Suppressor macrophage treated with lipopolysaccharide for 4 hours (primary cell): ENCODE measurements at places on chromosomes 4 and X.
A peak's percentile ranks its signal among the peaks of the same experiment; 100 is the strongest.

- DNase-seq = no peak
Measured at GRCh38 chr4:47786958-47787370, 50.9 kb downstream of the CORIN start.

GRCh38 chr4:109131559-109131958 lies 170.9 kb downstream of the COL25A1 start:
- no peak for DNase-seq

DNA sequence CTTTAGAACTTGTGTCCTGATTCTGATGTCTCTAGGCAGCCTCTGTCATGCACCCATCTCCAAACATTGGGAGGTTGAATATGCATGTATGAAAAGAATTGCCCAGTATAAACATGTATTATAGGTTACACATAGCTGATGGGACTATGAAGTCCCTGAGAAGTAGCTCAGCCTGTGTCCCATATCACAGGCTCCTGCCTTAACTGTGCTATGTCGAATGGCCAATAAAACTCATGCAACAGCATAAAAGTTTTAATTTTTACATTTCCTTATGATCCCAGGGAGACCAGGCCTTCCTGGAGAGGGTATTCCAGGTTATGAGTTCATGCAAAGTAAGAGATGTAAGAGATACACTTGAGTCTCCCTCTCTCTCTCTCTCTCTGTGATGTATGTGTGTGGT lies 217.4 kb downstream of the SHROOM3 start:
- DNase-seq = no peak

GRCh38 chr4:143375326-143376073 lies 38.8 kb downstream of the GAB1 start:
- DNase-seq = peak; percentile 31

- DNase-seq = no peak
Measured at GRCh38 chrX:111585337-111585736, 73.9 kb downstream of the SERTM2 start.

DNA sequence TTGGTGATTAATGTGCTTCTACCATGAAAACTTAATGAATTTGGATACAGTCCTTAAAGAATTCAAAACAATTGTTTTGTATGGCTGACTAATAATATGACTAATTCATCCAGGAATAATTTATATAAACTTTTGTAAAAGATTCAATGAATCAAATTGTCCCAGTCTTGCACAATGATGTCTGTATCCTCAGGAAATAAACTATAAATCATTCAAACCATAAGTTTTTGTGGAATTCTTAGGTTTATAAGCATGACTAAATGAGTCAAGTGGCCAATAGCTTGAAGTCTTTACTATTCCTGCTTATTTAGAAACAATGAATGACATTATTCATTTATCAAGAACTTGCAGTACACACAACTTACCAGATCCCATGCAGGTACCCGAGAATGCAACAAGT lies 935.0 kb upstream of the INTU start:
- no peak for DNase-seq

GRCh38 chrX:12325171-12325570 lies 186.9 kb downstream of the FRMPD4 start:
- no peak for DNase-seq

DNA sequence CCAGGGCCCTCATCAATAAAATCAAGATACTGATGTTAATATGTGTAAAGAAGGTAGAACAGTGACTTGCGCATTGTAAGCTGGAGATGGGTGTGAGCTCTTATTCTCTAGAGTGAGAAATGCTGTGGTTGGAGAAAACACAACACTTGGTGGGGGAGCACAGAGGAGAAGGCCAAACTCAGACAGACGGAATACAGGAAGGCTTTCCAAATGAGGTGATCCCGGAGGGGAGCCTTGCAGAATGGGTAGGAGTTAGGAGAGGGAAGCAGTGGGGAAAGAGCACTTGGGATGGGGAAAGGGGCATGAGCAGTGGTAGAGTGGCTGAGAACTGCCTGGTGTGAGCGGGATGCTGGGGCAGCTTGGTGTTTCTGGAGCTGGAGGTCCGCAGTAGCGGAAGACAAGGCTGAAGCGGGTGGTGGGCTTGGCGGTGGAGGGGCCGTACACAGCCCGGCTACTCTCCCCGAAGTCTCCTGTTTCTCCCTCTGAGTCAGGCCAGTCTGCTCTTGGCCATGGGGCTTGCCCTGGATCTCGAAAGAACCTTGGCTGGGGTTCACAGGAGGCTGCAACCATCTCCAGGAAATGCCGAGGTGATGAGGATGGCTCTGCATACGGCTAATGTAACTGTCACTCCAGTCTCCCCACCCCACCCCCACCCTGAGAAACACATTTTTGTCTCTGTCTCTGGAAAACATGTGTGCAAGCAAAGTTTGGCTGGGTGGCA lies 11.3 kb upstream of the PLAC1 start:
- DNase-seq = no peak

- no peak for DNase-seq
Measured at GRCh38 chr4:173214231-173214630, 45.6 kb downstream of the GALNT7 start.

- no peak for DNase-seq
Measured at GRCh38 chrX:64395568-64395929, 297 bp upstream of the MTMR8 start.

DNA sequence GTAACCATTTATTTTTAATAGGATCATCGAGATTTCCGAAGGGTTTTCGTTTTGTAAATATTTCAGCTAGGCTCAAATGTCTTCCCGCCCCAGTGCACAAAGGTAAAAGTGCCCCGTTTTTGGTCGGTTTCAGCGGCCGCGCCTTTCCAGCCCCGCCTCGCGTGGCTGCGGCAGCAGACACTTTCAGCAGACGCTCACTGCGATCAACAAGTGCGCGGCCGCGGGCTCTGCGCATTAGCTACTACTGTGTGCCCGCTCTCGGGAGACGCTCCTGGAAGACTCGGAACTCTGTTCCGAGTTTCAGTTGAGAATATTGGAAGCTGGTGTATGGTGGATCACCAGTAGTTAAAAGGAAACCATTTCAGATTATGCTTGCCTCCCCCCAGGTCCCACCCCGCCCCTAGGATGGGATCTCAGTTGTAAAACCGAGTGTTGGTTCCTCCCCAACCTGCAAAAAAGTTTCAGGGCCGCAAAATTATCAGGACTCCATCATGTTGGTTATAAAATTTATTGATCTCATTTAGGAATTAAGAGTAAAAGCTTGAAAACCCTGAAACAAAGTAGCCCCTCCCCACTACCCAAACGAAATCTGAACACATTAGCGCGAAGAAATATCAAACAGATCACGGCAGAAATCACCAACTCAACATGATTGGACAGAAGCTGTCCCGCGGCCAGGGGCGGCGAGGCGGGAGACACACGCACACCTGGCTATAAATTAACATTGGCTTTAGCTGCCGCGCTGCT lies 2.2 kb downstream of the SOX3 start:
- DNase-seq = no peak

DNA sequence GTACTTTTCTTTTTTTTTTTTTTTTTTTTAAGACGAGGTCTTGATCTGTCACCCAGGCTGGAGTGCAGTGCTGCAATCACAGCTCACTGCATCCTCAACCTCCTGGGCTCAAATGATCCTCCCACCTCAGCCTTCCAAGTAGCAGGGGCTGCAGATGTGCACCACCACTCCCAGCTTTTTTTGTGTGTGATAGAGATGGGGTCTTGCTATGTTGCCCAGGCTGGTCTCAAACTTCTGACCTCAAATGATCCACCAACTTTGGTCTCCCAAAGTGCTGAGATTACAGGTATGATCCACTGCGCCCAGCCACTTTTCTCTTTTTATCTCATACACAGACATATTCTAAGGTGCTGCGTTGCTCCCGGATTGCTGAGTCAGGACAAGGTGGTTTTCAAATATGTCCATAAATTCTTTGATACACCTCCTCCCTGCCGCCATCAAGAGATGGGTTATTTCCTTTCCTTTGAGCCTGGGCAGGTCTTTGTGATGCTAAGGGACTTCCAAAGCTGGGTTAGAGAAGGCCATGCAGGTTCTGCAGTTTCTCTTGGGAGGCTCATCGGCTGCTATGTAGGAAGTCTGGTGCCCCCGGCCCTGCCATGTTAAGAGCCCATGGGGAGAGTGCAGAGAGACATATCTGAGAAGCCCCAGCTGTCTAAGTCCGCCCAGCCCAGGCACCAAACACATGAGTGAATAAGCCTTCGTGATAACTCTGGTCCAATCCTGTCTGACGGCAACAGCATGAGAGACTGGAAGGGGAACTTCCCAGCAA lies 8.4 kb upstream of the PLA2G12A start:
- no peak for DNase-seq

GRCh38 chr4:78068481-78068880 lies 11.4 kb downstream of the FRAS1 start:
- DNase-seq = no peak

DNA sequence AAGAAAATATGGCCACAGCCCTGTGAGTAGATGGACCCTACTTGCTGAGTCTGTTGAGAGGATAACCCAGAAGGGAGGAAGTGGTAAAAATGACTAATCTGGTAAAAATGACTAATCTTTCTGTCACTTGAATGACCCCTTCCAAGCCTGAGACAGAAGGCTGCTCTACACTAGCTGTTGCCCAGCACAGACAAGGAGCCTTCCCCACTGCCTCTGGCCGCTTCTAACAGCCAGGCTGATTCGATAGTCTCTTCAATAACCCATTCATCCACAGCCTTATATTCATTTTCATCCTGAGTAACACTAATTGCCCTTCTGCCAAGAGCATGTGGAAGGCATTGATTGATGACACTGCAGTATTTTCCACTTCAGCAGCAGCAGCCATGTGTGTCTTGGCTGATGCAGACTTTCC lies 18.4 kb downstream of the MAGEB17 start:
- peak; percentile 74 for DNase-seq

- DNase-seq = no peak
Measured at GRCh38 chr4:142222127-142222526, 585.7 kb downstream of the IL15 start.

GRCh38 chr4:8841678-8842268 lies 29.9 kb downstream of the HMX1 start:
- DNase-seq = no peak

DNA sequence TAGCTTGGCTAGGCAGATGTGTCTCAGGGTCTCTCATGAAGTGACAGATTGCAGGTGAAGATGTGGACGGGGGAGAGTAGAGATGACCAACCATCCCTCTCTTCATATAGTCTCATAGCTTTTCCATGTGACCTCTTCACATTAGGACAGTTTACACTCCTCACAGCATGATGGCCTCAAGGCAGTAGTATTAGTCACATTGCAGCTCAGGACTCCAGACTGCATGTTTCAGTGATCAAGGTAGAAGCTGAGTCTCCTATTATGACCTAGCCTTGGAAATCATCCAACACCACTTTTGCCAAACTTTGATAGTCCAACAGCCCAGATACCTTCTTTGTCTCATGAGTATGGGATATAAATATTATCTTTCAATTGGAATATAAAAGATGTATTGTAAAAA lies 147.7 kb downstream of the GASK1B start:
- no peak for DNase-seq

- DNase-seq = no peak
Measured at GRCh38 chr4:12573716-12574115, 910.4 kb downstream of the RAB28 start.

GRCh38 chrX:120380699-120381098 lies 18.8 kb downstream of the ATP1B4 start:
- DNase-seq = no peak

DNA sequence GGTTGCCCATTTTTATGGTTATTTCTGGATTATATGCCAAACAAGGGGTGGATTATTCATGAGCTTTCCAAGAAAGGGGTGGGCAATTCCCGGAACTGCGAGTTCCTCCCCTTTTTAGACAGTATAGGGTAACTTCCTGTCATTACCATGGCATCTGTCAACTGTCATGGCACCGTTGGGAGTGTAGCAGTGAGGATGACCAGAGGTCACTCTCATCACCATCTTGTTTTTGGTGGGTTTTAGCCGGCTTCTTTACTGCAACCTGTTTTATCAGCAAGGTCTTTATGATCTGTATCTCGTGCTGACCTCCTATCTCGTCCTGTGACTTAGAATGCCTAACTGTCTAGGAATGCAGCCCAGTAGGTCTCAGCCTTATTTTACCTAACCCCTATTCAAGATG lies 57.6 kb downstream of the SH3KBP1 start:
- no peak for DNase-seq

DNA sequence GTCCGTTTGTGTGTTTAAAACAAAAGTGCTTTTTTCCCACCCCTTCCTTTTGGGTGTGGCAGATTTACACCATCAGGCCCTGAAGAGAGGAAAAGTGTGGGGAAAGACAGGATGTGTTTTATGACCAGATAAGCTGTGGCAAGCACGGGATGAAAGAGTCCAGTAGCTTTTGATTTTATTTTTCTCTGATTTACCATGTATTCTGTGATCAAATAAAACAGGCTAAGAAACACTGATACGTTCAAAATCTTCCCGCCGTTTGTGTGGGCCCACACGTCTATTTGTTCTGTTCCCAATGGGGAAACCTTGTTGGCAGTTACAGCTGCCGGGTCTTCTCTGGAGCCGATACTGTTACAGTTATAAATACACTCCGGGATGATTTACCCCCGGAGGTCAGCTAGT lies 10.8 kb downstream of the LRP2BP start:
- DNase-seq = no peak

DNA sequence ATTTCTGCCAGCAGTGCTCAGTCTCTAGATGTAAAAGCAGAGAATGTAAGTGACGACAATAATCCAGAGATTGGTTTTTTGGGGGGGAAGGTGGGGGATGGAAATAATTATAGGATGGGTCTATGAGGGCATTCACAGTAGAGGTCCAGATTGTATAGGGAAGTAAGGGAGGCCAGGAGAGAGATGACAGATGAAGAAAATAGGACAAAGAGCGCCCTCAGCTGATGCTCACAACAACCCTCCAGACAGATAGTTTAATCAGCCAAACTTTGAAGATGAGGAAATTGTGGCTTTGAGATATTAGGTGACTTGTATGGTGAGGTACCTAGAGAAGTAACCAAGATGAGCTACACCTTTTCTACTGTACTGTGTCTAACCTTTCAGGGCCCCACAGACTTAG lies 137.9 kb downstream of the MAGEB17 start:
- DNase-seq = no peak

DNA sequence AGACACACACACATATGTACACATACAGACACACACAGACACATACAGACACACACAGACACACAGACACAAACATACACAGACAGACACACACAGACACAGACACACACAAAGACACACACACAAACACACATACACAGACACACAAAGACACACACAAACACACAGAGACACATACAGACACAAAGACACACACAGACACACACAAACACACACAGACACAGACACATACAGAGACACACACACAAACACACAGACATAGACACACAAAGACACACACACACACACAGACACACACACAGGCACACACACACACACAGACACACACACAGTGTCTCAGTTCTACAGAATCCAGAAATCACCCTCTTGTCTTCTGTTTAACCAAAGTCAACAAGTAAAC lies 280.7 kb downstream of the ASMT start:
- no peak for DNase-seq

GRCh38 chr4:8685831-8686230 lies 93.3 kb downstream of the CPZ start:
- DNase-seq = no peak
